DND-41 (cell line): ENCODE measurements at places on chromosomes 11 and 22.

GRCh38 chr11:96303980-96304379, 39.0 kb downstream of the MAML2 start:
- no peak overlapping the region for H3K27ac ChIP-seq
- no peaks in the 10 kb centered on the region for H3K36me3 ChIP-seq
- no peaks in the 10 kb centered on the region for H3K4me1 ChIP-seq
- no peak overlapping the region for H3K4me3 ChIP-seq

GRCh38 chr11:76783896-76784813, 999 bp downstream of the TSKU start:
- no peaks in the 10 kb centered on the region; the same call in 1 of the 2 replicates for H3K36me3 ChIP-seq
- DNase-seq: peak; percentile 27
- no peaks in the 10 kb centered on the region for H3K27me3 ChIP-seq
- peak overlapping the region; percentile 89; the same call in 1 of the 2 replicates for H3K4me3 ChIP-seq
- H3K4me1 ChIP-seq: peaks cover 32% of the 10 kb centered on the region

- H3K27ac ChIP-seq: no peak overlapping the region
- H3K36me3 ChIP-seq: no peaks in the 10 kb centered on the region
- no peak overlapping the region for H3K4me3 ChIP-seq
- DNase-seq: no peak
- H3K4me1 ChIP-seq: peaks cover 5% of the 10 kb centered on the region; the same call in 1 of the 2 replicates
Observed at GRCh38 chr11:61954851-61955421, 4.8 kb downstream of the BEST1 start.

- H3K27me3 ChIP-seq: peaks cover 3% of the 10 kb centered on the region
- no peak overlapping the region for H3K27ac ChIP-seq
- no peaks in the 10 kb centered on the region for H3K4me1 ChIP-seq
- DNase-seq: no peak
- H3K4me3 ChIP-seq: no peak overlapping the region
- H3K36me3 ChIP-seq: no peaks in the 10 kb centered on the region
Observed at GRCh38 chr11:11589437-11589836, 32.4 kb downstream of the GALNT18 start.

GRCh38 chr22:38454353-38455075, 485 bp downstream of the KCNJ4 start:
- no peak overlapping the region for H3K27ac ChIP-seq
- H3K36me3 ChIP-seq: no peaks in the 10 kb centered on the region
- no peak for DNase-seq
- no peak overlapping the region for H3K4me3 ChIP-seq
- H3K4me1 ChIP-seq: no peaks in the 10 kb centered on the region

- DNase-seq: no peak
- peaks cover 3% of the 10 kb centered on the region for H3K27me3 ChIP-seq
- H3K4me3 ChIP-seq: no peak overlapping the region
Observed at GRCh38 chr22:37529652-37530345, 10.6 kb upstream of the CARD10 start.

DNA sequence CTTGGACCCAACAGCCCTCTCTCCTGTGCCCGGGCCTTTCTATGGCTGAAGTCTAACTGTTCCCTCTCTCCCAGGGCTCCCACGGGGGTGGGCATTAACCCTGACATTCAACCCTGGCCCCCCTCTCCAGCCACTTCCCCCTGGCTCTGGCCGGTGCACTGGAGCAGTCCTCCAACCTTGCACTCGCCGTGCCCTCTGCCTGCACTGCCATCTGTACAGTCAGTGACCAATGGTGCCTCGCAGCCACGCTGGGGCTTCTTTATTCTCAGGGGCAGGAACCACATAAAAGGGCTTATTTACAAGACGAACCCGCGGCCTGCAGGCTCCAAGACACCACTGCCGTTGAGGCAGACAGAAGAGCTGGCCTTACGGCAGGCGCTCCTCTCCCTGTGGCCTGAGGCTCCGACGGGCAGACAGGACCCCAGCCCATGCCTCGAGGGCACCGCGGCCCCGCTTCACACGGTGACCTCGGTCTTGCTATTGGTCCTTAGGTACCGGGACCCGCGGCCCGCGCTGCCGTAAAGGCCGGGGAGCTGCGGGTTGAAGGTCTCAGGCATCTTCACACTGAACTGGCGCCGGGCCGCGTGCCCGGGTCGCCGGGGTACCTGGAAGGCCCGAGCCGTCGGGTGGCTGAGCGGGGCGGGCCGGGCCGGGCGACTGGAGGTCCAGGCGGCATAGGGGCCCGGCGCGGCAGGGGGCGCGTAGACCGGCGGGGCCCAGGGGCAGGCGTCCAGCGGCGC, 5.4 kb downstream of the SHISA8 start:
- no peaks in the 10 kb centered on the region for H3K4me1 ChIP-seq
- no peaks in the 10 kb centered on the region for H3K27me3 ChIP-seq
- no peak overlapping the region for H3K4me3 ChIP-seq

- H3K27ac ChIP-seq: no peak overlapping the region
- DNase-seq: no peak
- H3K27me3 ChIP-seq: peaks cover 34% of the 10 kb centered on the region
- no peaks in the 10 kb centered on the region for H3K36me3 ChIP-seq
Observed at GRCh38 chr11:67366961-67367760, 6.2 kb downstream of the CLCF1 start.

DNA sequence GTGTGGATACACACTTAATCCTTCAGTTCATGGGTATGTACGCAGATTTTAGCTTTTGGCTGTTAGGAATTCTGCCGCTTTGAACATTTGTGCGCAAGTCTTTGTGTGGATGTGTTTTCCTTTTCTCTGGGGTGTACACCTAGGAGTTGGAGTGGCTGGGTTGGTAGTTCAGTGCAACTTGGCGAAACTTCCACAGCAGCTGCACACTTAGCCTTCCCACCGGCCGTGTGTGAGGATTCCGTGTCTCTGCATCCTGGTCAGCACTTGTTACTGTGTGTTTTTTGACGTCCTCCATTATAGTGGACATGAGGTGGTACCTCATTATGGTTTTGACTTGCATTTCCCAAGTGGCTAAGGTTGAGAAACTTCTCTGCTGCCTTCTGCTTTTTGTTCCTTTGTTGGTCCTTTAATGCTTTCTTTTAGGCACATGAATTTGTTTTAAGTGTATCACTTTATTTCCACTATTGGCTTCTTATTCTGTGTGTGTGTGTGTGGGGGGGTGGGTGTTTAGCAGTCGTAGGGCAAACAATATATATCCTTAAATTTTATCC, 72.1 kb upstream of the SLC25A18 start:
- DNase-seq: no peak
- peaks cover 6% of the 10 kb centered on the region for H3K27me3 ChIP-seq
- no peaks in the 10 kb centered on the region for H3K36me3 ChIP-seq

DNA sequence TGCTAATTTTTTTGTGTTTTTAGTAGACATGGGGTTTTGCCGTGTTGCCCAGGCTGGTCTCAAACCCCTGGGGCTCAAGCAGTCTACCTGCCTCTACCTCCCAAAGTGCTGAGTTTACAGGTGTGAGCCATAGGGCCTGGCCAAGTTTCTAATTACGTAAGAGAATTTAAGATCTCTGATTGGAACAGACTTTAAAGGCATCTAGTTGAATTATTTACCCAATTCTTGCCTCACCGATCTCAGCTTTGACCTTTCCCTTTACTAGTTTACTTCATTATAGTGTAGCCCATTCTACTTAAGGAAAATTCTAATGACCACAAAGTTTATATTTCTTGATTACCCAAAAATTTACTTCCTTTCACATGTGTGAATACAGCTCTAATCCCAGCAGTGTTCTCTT, 81.6 kb downstream of the YAP1 start:
- H3K27ac ChIP-seq: no peak overlapping the region
- H3K4me3 ChIP-seq: no peak overlapping the region
- no peaks in the 10 kb centered on the region for H3K36me3 ChIP-seq

DNA sequence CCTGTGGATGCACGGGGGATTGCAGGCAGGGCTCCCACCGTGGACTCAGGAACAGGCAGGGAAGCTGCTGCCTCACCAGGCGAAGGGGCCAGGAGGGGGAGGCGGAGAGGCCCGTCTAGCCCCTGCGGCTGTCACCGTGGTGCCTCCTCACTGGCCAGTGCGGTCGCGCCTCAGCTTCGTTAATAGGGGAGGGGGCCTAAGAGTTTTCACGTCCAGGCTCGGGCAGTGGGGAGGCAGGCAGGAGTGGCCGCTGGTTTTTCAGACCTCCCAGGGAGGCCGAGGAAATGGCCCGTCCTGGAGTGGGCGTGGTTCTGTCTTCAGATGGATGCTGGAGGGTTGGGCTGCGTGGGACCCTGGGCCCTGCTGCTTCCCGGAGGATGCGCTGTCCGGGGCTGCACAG, 91.1 kb upstream of the B3GAT1 start:
- no peaks in the 10 kb centered on the region for H3K36me3 ChIP-seq
- no peaks in the 10 kb centered on the region for H3K27me3 ChIP-seq
- no peaks in the 10 kb centered on the region for H3K4me1 ChIP-seq
- DNase-seq: no peak
- no peak overlapping the region for H3K4me3 ChIP-seq
- H3K27ac ChIP-seq: no peak overlapping the region

DNA sequence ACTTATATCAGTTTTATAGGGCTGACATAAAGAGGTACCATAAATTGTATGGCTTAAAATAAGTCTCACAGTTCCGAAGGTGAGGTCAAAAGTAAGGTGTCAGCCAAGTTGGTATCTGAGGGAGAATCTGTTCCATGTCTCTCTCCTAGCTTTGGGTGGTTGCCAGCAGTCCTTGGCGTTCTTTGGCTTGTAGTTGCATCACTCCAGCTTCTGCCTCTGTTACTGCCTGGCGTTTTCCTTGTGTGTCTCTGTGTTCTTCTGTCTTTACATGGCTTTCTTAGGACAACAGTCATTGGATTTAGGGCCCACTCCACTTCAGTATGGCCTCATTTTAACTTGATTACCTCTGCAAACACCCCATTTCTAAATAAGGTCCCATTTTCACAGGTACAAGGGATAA, 16.7 kb downstream of the MMP7 start:
- DNase-seq: no peak
- no peaks in the 10 kb centered on the region for H3K36me3 ChIP-seq
- H3K4me3 ChIP-seq: no peak overlapping the region
- H3K27ac ChIP-seq: no peak overlapping the region
- no peaks in the 10 kb centered on the region for H3K27me3 ChIP-seq

DNA sequence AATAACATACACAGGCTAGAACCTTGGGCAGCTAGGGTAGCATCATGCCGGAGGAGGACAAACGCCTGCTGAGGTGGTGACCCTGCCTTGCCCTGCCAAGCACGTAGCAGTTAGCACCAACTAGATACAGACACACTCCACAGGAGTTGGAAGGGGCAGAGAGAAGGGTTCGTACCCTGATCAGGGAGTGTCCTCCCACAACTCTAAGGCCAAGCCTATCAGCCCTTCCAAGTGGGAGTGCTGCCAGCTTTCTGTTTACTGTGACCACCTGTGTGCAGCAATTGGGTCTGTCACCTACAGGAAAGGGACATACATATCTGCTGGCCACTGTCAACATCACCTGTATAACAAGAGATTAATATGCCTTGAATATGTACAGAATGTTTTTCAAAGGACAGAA, 1.9 kb upstream of the THAP7 start:
- H3K4me3 ChIP-seq: no peak overlapping the region
- no peaks in the 10 kb centered on the region for H3K27me3 ChIP-seq
- H3K27ac ChIP-seq: no peak overlapping the region
- DNase-seq: no peak
- H3K4me1 ChIP-seq: peaks cover 36% of the 10 kb centered on the region
- peaks cover 25% of the 10 kb centered on the region for H3K36me3 ChIP-seq

GRCh38 chr11:73991471-73992006, 8.9 kb upstream of the UCP2 start:
- no peaks in the 10 kb centered on the region for H3K27me3 ChIP-seq
- no peak overlapping the region for H3K4me3 ChIP-seq
- peaks cover 18% of the 10 kb centered on the region for H3K4me1 ChIP-seq
- H3K27ac ChIP-seq: no peak overlapping the region
- no peak for DNase-seq
- no peaks in the 10 kb centered on the region for H3K36me3 ChIP-seq

- H3K27me3 ChIP-seq: no peaks in the 10 kb centered on the region
- no peaks in the 10 kb centered on the region for H3K36me3 ChIP-seq
- H3K4me1 ChIP-seq: no peaks in the 10 kb centered on the region
- no peak for DNase-seq
- H3K27ac ChIP-seq: no peak overlapping the region
Observed at GRCh38 chr11:27150098-27150497, 109.5 kb downstream of the BBOX1 start.

- no peaks in the 10 kb centered on the region for H3K27me3 ChIP-seq
- no peaks in the 10 kb centered on the region for H3K36me3 ChIP-seq
- no peak for DNase-seq
Observed at GRCh38 chr22:26845021-26845743, 187.8 kb downstream of the MIAT start.

GRCh38 chr11:68803766-68804165, 38.0 kb downstream of the CPT1A start:
- no peak for DNase-seq
- H3K27ac ChIP-seq: no peak overlapping the region
- H3K4me1 ChIP-seq: no peaks in the 10 kb centered on the region
- peaks cover 53% of the 10 kb centered on the region for H3K36me3 ChIP-seq
- no peak overlapping the region for H3K4me3 ChIP-seq
- no peaks in the 10 kb centered on the region for H3K27me3 ChIP-seq

GRCh38 chr11:8320076-8320475, 56.4 kb upstream of the LMO1 start:
- H3K4me1 ChIP-seq: no peaks in the 10 kb centered on the region
- H3K36me3 ChIP-seq: no peaks in the 10 kb centered on the region
- no peak overlapping the region for H3K27ac ChIP-seq
- no peaks in the 10 kb centered on the region for H3K27me3 ChIP-seq
- no peak overlapping the region for H3K4me3 ChIP-seq
- no peak for DNase-seq

DNA sequence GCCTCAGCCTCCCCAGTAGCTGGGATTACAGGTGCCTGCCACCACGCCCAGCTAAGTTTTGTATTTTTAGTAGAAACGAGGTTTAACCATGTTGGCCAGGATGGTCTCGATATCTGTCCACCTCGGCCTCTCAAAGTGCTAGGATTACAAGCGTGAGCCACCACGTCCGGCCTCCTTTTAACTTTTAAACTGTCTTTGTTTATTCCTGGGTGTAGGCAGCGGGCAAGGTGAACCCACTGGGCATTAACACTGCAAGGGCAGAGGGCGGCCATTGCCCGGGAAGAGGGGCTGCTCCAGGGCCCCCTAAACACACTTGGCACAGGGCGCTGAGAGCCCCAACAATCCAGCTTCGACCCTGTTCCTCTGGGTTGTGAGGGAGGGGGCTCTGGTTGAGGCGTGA, 693.6 kb downstream of the BRD1 start:
- H3K27me3 ChIP-seq: peaks cover 3% of the 10 kb centered on the region
- no peaks in the 10 kb centered on the region for H3K36me3 ChIP-seq
- H3K27ac ChIP-seq: no peak overlapping the region
- no peak for DNase-seq

GRCh38 chr11:70876685-70877084, 375.7 kb downstream of the SHANK2 start:
- H3K27ac ChIP-seq: no peak overlapping the region
- no peaks in the 10 kb centered on the region for H3K4me1 ChIP-seq
- DNase-seq: no peak
- H3K36me3 ChIP-seq: no peaks in the 10 kb centered on the region

- no peak overlapping the region for H3K4me3 ChIP-seq
- H3K27me3 ChIP-seq: no peaks in the 10 kb centered on the region
- no peaks in the 10 kb centered on the region for H3K36me3 ChIP-seq
- DNase-seq: no peak
Observed at GRCh38 chr11:42271306-42271705, 811.9 kb upstream of the LRRC4C start.

- no peaks in the 10 kb centered on the region for H3K4me1 ChIP-seq
- H3K27me3 ChIP-seq: no peaks in the 10 kb centered on the region
- H3K36me3 ChIP-seq: no peaks in the 10 kb centered on the region
- no peak overlapping the region for H3K27ac ChIP-seq
- no peak overlapping the region for H3K4me3 ChIP-seq
Observed at GRCh38 chr11:128251140-128251539, 336.2 kb downstream of the ETS1 start.

- H3K27ac ChIP-seq: no peak overlapping the region
- no peak for DNase-seq
- no peaks in the 10 kb centered on the region for H3K36me3 ChIP-seq
- no peak overlapping the region for H3K4me3 ChIP-seq
Observed at GRCh38 chr11:120666121-120666639, 154.6 kb downstream of the GRIK4 start.
